ENCODE measurements at places on chromosomes 3 and 15.
A peak's percentile ranks its signal among the peaks of the same experiment; 100 is the strongest.

- DNase-seq = no peak
These were observed 8.9 kb downstream of the INSYN1 start for GRCh38 chr15:73744293-73744692.

DNA sequence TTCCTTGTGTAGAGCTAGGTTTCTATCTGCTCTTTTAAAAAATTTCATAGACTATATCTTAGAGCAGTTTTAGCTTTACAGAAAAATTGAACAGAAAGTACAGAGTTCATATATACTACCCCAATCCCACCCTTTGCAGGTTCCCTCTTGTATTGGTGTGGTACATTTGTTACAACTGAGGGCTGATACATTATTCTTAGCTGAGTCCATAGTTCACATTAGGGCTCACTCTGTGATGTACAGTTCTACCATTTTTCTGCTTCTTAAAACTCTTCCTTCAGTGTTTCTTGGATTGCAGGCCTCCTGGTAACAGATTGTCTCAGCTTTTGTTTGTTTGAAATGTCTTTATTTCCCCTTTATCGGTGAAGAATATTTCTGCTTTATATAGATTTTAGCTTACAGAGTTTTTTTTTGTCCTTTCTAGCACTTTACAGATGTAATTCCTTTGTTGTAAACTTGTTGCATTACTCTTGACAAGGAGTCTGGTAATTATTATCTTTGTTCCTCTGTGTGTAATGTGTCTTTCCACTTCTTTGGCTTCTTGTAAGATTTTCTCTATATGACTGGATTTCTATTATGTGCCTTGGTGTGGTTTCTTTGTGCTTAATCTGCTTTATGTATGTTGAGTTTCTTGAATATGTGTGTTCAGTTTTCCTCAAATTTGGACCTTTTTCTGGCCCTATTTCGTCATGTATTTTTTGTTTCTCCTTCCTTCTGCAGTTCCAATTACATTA is 25.3 kb downstream of the MEF2A start:
- DNase-seq = no peak

GRCh38 chr3:94349310-94349878 is 286.5 kb downstream of the NSUN3 start:
- DNase-seq = no peak

DNA sequence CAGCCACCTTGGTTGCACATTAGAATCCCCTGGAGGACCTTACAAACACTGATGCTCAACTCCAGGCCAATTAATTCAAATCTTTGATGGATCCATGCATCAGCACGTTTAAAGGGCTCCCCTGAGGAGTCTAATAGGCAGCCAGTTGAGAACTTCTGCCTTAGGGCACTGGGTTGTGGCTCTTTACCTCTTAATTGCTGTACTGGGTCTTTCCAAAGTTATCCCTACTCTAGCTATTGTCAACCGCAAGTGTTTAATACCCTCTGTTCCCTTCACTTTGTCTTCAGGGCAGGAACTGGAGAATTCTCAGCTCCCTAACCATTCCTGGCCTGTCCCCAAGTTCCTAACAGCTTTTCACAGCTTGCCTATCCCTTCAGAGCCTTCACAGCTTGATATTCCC is 15.0 kb upstream of the FAM174B start:
- DNase-seq = no peak

- DNase-seq = no peak
These were observed 407.0 kb downstream of the GAP43 start for GRCh38 chr3:116030131-116030850.

DNA sequence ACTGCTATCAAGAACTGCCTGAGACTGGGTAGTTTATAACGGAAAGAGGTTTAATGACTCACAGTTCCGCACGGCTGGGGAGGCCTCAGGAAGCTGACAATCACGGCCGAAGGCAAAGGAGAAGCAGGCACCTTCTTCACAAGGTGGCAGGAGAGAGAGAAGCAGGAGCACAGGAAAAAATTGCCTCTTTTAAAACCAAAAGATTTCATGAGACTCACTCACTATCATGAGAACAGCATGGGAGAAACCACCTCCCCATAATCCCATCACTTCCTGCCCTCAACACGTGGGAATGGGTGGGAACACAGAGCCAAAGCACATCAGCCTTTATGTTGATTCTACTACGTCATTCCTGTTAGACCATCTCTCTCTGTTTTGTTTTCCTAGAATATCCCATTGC is 650.9 kb upstream of the SEMA6D start:
- DNase-seq = no peak

DNA sequence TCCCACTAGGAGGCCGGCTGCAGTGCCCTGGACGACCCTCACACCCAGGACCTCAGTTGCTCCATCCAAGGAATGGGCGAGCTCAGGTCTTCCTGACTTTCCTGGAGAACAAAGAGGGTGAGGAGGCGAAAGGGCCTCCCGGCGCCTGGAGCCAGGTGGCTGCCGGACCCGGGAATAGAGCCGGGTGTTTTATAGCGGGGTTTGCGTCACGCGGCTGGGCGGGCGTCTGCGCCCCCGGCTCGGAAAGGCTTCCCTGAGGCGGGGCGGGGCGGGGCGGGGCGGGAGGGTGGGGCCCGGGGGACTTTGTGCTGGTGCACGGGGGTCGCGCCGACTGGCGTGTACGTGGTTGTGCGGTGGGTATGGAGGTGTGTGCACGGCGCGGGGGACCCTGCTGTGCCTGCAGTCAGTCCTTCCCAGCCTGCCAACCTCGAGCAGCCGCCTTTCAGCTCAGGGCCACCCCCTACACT is 4.6 kb upstream of the PRKCD start:
- DNase-seq = no peak

- DNase-seq = no peak
These were observed 15.1 kb upstream of the TIPARP start for GRCh38 chr3:156659260-156659659.

DNA sequence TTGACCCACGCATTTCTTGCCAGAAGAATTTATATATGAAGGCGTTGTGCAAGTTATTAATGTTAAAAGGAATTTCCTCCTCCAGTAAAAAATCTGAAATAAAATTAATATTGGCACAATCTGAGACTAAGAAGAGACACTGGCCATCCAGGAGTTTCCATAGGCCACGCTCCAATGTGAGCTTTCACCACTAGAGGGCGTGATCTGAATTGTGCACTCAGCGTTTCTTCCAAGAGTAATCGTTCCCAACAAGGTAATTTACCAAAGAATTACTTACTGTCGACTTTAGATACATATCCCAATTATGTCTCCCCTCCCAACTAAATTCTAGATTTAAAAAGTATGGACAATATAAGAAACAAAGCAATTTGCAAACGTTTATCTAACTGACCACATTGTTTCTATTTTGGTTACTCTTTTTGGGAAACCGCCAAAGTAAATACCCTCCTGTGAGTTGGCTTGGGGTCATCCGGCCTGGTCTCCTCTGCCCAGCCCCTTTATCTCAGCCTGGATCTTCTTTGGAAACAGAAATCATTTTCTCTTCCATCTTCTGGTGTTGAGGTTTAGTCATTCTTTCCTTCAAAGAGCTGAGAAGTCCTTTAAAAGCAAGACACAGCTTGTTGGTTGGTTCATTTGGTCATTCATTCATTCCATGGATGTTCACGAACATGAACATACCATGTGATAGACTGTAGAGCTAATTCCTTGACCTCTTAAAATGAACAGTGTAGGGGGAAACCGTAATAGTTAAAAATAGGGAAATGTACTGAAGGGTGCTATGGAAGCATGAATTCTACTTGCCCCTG is 26.2 kb downstream of the POLR2M start:
- peak; percentile 31 for DNase-seq

GRCh38 chr3:43503067-43503728 is 118.6 kb downstream of the ANO10 start:
- peak; percentile 5 for DNase-seq

DNA sequence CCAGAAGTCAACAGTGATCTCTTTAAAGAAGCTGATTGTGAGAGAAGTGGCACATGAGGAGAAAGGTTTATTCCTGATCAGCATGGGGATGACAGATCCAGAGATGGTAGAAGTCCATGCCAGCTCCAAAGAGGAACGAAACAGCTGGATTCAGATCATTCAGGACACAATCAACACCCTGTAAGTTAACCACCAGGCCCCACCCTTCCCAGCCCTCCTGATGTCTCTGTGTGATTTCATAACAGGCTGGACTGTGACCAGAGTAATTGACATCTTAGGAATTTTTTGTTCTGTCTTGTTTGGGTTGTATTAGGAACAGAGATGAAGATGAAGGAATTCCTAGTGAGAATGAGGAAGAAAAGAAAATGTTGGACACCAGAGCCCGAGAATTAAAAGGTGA is 67.7 kb downstream of the KLHL25 start:
- DNase-seq = no peak

GRCh38 chr3:191376516-191377141 is 46.3 kb upstream of the UTS2B start:
- DNase-seq = no peak

DNA sequence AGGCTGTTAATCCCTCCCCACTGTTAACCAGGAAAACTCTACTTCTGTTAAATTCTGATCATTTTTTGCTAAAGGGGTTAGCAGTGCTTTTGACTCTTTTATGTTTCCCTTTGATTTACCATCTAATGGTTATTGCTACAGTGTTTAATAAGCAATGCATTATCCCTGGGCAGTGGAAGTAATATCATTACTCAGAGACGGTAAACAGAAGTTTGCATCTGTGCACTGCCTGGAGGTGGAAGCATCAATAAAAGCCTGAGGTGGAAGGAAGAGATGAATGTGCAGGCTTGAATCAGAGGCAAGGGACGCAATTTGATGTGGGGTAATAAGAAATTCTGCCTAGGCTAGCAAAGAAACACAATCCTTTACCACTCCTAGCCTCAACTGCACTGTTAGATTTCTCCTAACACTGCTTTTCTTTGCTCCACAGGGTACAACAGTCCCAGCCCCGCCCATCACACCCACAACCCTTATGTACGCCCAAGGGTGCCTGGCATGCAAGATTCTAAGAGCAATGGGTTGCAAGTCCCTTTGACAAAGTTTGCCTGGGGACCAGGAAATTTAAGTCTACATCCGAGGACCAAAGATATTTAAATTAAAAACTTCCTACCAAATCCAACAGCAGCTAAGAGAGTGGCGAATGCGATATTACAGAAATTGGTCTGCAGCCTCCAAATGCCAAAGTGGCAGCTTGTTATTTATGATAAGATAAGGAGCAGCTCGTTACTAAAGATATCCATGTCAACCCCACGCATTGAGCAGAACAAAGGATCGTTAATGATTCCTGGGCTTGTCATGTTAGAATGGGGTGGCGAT is 261.4 kb downstream of the FHIT start:
- DNase-seq = no peak

DNA sequence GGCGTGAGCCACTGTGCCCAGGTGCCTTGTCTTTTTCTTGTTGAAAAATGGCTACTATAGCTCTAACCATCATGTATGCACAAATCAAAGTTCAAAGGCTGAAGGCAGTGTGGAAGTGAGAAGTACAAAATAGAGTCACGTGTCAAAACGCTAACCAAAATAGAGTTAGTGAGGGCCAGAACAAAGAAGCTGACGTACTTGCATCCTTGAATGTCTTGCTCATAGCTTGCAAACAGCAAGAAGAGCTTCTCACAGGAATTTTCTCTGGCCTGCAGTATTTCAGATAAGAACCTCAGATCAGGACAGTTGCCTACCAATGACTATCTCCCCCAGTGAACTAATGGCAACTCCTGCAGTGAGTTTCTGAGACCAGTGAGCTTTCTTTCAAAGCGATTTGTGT is 713.5 kb downstream of the GRM7 start:
- no peak for DNase-seq

DNA sequence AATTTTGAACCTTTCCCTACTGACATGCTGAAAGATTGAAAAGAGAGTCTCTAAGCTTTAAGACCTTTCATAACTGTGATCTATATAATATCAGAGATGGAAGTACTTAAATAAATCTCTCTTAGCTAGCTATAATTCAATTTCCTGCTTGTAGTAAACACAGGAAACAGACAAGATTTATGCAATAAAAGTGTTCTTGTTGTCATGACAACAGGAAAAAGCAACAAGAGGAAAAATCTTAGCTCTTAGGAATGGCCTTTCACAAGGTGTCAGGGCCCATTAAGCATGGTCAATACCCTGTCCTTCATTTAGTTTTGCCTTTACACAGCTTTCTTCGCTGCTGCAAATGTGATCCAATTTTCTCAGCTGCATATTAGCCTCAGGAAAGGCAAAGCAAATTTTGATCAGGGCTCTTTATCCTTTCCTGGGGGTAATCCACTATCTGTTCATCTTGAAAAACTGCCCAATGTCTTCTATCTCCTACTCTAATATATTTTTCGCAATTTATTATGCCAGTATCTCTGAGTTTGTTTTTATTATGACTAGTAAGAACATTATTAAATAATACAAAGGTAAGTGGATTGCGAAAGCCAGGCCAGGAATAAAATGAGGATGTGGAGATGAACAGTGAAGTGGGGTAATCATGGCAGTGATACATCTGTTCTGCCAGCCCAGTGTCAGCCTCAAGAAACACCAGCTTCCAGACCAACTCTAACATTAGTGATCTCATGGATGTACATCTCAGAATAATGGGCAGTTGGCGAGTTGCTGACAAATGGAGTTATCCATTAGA is 28.7 kb downstream of the SIDT1 start:
- DNase-seq = no peak

- no peak for DNase-seq
These were observed 5.2 kb downstream of the TRIM59 start for GRCh38 chr3:160444411-160444810.

All from NCI-H1694 (cell line).